Uterus (tissue), 4 donors: ENCODE measurements at places on chromosomes 12 and 14. TPM values are rescaled to one million over a fixed set of nuclear protein-coding genes. Genes with fewer than 3 reads are reported as not detected.

DNA sequence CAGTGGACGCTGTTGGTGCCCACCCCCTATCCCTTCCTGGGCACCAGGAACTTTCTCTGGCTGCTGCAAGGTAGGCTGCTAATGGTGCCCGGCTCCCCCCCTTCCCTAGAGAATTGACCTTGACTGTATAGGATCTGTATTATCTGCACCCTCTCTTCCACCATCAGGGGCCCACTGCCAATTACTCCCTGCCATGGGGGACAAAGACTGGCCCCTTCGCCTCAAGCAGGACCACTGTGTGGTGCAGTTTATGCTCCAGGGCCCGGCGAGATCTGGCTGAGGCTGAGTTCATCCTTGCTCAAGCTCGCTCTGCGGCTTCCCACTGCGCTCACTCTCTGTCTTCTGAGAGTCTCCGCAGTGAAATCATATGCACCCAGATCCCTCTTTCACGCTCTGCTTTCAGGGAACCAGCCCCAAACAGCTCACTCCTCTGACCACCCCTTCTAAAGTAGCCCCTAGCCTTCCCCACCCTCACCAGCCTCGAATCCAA, 95.2 kb downstream of the LGMN start:
- no peak for DNase-seq

- DNase-seq: no peak
Measured at GRCh38 chr14:35558680-35559079, 24.7 kb downstream of the INSM2 start.

- no peak for DNase-seq
Measured at GRCh38 chr14:24958271-24958670, 91.7 kb downstream of the STXBP6 start.

- no peak for DNase-seq
Measured at GRCh38 chr12:96846293-96846692, 60.8 kb upstream of the NEDD1 start.

DNA sequence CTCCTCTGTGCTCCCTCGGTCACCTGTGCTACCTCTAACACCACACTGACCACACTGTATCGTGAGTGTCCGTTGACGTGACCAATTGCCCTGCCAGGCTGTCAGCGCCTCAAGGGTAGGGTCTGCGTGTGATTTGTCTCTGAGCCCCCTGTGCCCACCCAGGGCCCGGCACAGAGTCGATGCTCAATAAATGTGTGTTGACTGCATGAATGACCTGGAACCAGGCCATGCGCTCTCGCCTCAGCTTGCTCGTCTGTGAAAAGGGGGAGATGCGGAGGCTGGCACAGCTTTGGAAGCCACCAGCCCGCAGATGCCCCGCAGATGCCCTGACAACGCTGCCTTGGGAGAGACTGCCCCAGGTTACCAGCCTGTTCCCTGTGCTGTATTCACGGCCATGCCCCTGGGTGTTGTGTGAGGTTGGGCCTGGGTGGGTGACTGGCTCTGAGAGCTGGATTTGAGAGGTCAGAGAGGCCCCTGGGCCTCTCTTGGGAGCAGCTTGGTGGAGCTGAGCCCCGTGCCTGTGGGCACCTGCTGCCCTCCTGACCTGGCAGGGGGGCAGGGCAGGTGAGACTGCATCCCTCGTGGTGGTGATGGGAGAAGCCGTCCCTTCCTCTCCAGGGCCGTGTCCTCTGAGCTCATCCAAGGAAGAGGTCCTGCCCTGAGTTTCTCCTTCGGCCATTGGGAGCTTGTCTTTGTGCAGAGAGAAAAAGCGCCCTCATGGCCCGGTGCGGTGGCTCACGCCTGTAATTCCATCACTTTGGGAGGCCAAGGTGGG, 43.2 kb downstream of the CYP46A1 start:
- DNase-seq: peak; percentile 12

GRCh38 chr12:78802593-78802992, 62.0 kb upstream of the SYT1 start:
- no peak for DNase-seq

The GDF3 gene
- total RNA-seq: not detected

The MED6 gene
- 33.6 TPM for total RNA-seq

- DNase-seq: no peak
Measured at GRCh38 chr12:93476555-93476954, 9.2 kb downstream of the MRPL42 start.

DNA sequence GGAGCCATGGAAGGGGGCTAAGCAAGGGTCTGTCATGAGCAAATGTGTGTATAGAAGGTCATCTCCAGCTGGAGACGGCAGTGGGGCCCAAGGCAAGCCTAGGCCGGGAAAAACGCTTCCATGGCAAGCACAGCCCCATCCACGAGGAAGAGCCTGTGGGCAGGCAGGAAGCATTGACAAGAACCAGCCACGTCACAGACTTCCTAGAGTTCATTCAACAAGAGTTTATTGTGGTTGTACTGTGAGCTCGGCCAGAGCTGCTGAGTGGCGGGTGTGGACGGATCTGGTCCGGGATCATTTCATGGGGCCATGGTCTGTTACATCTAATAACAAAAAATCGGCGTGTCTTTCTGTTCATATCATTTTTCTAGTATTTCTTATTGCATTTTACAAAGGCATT, 311.7 kb downstream of the TMEM121 start:
- DNase-seq: no peak

The CRIP1 gene
- 15.1 TPM for total RNA-seq

- DNase-seq: peak; percentile 47
Measured at GRCh38 chr12:101877806-101878242, 444 bp downstream of the DRAM1 start.

GRCh38 chr14:51308866-51309265, 68.8 kb downstream of the TMX1 start:
- no peak for DNase-seq

The MFAP5 gene
- total RNA-seq: 36.8 TPM

DNA sequence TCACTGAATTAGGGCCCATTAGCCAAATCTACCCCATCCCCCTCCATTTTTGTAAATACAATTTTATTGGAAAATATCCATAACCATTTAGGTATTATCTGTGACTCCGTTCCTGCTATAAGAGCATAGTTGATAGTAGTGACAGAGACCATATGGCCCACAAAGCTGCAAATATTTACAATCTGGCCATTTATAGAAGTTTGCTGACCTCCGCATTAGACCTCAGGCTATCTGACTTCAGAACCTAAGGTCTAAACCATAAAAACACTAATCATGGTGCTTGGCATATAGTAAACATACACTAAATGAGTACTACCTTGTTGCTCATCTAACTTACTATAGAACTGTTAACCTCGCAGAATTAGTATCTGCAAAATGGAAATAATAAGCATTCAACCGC, 124.8 kb downstream of the NPAS3 start:
- DNase-seq: no peak

DNA sequence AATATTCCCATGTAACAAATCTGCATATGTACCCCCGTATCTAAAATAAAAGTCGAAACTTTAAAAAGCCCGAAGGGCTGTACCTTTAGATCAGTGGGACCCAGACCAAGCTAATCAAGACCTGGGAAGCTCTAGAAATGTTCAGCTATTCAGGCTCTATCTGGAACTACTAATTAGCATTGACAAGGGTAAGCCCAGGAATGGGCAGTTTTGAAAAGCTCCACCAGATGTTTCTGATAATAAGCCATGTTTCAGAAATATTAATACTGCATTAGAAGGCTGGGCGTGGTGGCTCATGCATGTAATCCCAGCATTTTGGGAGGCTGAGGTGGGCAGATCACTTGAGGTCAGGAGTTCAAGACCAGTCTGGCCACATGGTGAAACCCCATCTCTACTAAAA, 20.4 kb upstream of the TMEM260 start:
- no peak for DNase-seq

The ACSS3 gene
- 25.6 TPM for total RNA-seq

DNA sequence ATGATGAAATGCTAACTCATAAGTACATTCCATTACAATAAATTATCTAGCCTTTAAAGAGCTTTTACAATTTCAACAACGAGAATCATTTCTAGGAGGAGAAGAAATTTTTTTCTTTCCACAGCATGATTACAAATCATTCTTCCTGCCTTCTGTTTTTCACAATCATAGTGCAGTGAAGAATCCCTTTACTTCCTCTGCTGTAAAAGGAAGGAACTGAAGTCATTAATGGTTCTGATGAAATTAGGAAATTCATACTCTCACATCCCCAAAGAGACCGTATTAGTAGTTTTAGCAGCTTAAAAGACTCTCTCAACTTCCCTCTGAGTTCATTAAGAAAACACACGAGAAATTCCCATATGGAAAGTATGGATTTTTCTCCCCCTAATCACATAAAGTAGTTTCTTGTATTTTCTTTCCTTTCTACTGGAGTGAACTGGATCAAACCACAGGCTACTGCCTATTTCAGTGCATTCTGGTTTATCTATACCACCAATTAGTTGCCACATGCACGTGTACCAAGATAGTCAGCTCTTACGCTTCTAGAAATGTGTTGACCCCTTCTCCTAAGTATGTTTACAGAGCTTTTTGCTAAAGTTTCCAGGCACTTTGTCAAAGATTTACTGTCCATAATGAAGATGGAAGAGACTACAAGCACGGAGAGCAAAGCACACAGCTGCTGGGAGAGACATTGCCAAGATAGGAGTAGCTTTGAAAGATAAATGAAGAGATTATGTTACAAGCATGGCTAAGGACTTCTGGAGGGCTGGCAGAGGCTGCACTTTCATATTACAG, 58.9 kb upstream of the KITLG start:
- DNase-seq: no peak

The SDR9C7 gene
- not detected for total RNA-seq

The DPF3 gene
- 2.8 TPM for total RNA-seq

- DNase-seq: no peak
Measured at GRCh38 chr12:7610006-7610405, 55.7 kb downstream of the APOBEC1 start.

DNA sequence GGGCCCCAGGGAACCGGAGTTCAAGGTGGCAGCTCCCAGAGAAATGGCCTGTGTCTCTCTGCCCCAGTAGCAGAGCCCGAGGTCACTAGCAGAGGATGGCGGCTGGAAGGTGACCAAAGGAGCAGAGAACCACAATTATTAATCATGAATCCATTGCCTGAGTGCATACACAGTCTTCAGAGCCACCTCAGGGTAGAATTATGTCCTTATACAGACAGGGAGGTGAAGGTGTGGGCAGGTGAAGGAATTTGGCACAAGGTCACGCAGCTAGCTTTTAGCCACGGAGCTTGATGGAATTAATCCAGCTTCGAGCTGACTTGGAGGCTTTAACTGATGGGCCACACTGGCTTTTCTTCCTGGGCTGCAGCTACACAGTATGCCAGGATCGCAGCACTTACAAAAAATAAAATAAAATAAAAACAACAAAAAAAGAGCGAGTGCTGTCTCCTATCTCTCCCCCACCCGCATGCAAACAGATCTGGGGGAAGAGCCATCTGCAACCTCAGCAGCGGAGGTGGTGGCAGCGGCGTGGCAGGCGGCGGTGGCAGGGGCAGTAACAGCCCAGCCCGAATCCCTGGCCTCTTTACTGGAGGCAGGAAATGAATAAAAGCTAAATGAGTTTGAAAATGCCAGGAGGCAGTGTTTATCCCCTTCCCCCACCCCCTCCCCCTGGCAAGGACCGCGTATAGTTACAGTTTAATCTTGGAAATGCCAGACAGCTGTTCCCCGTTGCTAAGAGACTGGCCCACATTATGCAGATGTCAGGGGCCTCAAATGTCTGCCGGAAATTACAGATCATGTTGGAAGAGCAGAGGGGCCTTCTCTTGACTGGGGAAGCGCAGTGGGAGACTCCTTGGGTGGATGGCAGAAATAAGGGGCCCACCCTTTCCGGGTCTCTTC, 93.5 kb downstream of the LRRC74A start:
- DNase-seq: no peak

DNA sequence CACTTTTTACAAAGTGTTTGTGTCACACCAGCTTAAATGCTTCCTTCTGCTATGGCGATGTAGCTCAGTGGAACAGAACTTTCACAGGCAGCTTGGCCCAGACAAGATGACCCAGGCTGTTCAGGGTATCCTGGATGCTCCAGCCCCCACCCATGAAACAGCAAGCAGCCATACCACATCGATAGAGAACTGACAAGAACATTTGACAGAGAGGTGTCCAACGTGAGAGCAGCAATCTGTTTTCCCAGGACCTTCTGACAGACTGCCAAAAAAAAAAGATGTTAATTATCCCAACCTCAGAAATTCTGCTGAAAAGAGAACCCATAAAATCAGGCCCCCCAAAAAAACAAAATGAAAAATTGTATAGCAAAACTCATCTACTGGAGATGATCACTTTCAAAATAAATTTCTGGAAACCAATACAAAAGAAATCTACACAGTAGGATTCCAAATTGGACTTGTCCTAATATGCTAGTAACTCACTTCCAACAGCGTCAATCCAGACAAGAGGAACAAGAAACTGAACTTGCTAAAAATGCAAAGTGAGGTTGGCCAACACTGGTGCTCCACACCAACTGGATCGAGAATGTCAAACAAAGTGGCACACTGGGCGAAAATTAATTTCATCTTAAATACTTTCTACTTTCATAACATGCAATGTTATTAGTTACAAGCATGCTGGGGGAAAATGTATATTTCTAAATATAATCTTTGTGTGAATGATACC, 118.8 kb downstream of the DPF3 start:
- DNase-seq: no peak

GRCh38 chr12:99224237-99224636, 423.3 kb upstream of the GARIN6 start:
- no peak for DNase-seq

The UNC119B gene
- total RNA-seq: 23.1 TPM

- no peak for DNase-seq
Measured at GRCh38 chr12:53103860-53104305, 597 bp downstream of the SOAT2 start.

GRCh38 chr12:53169644-53170043, 10.9 kb upstream of the ZNF740 start:
- DNase-seq: no peak

The GNB3 gene
- total RNA-seq: not detected

- DNase-seq: no peak
Measured at GRCh38 chr14:77290705-77291104, 19.7 kb upstream of the NGB start.

DNA sequence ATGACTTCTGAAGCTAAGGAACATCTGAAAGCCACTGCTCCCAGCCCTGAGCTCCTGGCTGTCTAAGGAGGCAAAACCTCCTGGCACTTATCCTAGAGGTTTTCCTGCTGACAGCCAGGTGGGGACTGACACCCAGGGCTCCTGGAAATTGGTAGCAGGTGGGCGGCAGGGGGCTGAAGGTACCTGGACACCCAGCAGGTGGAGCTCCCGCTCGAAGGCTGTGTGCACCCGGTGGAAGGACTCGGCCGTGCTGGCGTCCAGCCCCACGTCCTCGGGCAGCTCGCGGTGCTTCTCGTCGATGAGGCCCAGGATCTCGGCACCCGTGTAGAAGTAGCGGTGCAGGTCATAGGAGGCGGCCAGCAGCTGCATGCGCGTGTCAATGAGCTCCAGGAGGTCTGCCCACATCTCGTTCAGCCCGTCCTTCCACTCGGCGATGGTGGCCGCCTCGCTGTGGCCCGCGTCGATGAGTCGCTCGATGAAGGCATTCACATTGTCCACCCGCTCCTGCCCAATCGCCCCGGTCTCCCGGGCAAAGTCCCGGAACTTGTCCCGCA, 68.2 kb downstream of the PLEKHG3 start:
- DNase-seq: no peak
